Placental pericyte (primary cell): ENCODE measurements at places on chromosomes 5 and 9. TPM values are rescaled to one million over a fixed set of nuclear protein-coding genes. Genes with fewer than 3 reads are reported as not detected.

Gene DNAJA1
- total RNA-seq: 60.6 and 105 TPM in 2 replicates

Gene TSSK1B
- total RNA-seq: 0.57 and 0.66 TPM in 2 replicates

Gene UNC5A
- total RNA-seq: under 0.01 TPM in 1 of 2 replicates, not detected in the other

Gene NSG2
- total RNA-seq: not detected in 2 replicates

Gene JAK2
- 11.6 and 15.0 TPM in 2 replicates for total RNA-seq

Gene NHP2
- total RNA-seq: 92.4 and 122 TPM in 2 replicates

Gene UBAP1
- 32.9 and 39.0 TPM in 2 replicates for total RNA-seq

Gene NR4A3
- 0.22 and 0.43 TPM in 2 replicates for total RNA-seq

Gene LAMC3
- total RNA-seq: 0.44 and 2.1 TPM in 2 replicates

Gene HAVCR2
- total RNA-seq: 0.22 TPM in 1 of 2 replicates, not detected in the other

Gene CATSPER3
- 0.43 TPM in 1 of 2 replicates, not detected in the other for total RNA-seq

Gene TAF11L9
- not detected in 2 replicates for total RNA-seq

Gene CD74
- 1.7 and 2.8 TPM in 2 replicates for total RNA-seq

Gene FOXD4L3
- 0.14 TPM in 1 of 2 replicates, not detected in the other for total RNA-seq

Gene GLRA1
- total RNA-seq: not detected in 2 replicates
